Right kidney (tissue), 9 donors: ENCODE measurements at places on chromosomes 13 and 19.

DNA sequence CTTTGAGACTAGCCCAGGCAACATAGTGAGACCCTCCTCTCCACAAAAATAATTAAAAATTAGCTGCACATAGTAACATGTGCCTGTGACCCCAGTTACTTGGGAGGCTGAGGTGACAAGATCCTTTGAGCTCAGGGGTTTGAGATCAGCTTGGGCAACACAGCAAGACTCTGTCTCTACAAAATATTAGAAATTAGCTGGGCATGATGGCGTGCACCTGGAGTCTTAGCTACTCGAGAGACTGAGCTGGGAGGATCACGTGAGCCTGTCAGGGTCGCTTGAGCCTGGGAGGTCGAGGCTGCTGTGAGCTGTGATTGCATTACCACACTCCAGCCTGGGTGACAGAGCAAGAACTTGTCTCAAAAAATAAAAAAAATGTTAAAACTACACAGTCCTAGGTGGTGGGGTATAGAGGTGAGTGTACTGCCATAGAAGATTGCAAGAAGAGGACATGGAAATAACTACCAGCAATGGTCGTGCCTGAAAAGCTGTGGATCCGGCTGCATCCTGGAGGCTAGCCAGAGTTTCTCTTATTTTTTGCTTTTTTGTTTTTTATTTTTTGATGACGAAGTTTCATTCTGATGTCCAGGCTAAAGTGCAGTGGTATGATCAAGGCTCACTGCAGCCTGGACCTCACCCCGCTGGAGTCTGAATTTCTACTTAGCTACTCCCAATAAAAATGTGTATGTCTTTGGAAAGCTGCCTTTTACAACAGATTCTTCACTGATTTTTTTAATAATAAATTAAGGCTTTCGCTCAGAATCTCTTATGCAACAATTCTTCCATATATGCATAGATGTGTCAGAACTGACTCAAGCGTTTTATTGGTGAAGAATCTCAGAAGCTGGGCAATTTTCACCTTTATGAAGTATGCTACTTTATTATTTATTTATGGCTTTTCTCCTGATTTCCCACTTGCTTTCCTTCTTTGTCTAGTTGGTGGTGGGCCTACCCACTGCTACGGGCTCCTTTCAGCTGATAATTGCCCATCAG lies 393.8 kb downstream of the TSHZ3 start:
- DNase-seq = no peak

DNA sequence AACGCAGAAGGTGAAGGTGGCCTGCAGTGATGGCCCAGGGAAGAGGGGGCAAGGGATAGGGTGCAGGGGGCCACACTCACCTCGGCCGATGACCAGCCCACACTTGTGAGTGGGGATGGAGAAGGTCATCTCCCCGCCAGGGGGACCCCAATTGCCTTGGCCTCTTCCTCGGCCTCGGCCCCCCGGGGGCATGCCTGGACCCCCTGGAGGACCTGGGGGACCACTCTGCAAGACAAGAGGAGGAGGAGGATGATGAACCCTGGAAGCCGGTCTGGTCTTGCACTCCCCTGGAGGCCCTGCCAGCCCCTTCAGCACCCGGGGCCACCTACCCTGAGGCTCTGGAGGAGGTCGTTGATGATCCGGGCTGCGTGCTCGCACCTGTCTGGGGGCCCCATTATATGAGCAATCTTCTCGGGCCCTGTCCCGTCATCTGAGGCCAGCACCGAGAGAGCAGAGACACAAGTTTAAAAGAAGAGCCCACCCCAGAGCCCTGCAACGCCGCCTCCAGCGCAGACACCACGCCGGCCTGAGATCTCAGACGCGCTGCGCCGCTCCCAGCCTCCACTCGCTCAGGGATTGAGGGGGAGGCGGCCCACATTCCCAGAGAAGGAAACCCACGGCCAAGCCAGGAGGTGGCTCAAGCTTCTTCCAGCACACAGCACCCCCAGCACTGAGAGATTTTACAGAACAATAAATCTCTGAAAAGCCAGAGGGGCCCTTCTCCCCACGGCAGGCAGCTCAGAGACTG lies 7.8 kb downstream of the KHSRP start:
- no peak for DNase-seq

GRCh38 chr19:1039646-1040475 lies at the start of gene ABCA7:
Gene ABCA7 (plus strand): TSS chr19:1040107. CDS start chr19:1041362, 1,255 bp downstream.
- DNase-seq = peak; percentile 87

DNA sequence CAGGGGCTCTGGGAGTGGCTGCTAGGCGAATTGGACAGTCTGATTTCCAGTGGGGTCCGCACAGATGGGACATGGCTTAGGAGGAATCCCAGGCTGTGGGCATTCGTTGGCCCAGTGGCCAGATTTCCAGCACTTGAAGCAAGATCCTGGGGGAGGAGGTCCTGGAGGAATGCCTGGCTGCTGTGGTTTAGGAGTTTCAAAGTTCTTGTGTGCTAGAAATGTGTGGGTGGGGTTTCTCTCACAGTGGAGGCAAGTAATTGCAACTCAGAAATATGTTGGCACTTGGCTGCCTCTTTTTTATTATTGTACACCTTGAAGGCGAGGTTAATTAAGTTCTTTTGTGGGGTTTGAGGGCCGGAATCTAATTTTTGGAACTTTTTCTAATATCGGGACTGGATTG lies 17.1 kb downstream of the IGFL3 start:
- no peak for DNase-seq

- no peak for DNase-seq
Observed at GRCh38 chr19:31266731-31267130, 82.5 kb downstream of the TSHZ3 start.

GRCh38 chr13:31930901-31931522 lies 100.6 kb upstream of the FRY start:
- no peak for DNase-seq

DNA sequence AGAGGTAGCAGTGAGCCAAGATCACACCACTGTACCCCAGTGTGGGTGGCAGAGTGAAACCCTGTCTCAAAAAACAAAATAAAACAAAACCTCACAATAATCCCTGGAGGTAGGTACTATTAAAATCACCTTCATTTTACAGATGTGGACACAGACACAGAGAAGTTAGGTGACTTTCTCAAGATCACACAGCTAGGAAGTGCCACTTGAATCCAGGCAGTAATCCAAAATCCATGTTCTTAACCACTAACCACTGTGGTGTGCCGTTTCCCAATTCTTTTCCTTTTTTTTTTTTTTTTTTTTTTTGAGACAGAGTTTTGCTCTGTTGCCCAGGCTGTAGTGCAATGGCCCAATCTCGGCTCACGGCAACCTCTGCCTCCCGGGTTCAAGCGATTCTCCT lies 9.0 kb downstream of the PPP1R14A start:
- DNase-seq = no peak

GRCh38 chr19:23098988-23099387 lies 17.8 kb upstream of the ZNF730 start:
- DNase-seq = no peak

- no peak for DNase-seq
Observed at GRCh38 chr13:26486550-26486949, 70.9 kb upstream of the WASF3 start.

DNA sequence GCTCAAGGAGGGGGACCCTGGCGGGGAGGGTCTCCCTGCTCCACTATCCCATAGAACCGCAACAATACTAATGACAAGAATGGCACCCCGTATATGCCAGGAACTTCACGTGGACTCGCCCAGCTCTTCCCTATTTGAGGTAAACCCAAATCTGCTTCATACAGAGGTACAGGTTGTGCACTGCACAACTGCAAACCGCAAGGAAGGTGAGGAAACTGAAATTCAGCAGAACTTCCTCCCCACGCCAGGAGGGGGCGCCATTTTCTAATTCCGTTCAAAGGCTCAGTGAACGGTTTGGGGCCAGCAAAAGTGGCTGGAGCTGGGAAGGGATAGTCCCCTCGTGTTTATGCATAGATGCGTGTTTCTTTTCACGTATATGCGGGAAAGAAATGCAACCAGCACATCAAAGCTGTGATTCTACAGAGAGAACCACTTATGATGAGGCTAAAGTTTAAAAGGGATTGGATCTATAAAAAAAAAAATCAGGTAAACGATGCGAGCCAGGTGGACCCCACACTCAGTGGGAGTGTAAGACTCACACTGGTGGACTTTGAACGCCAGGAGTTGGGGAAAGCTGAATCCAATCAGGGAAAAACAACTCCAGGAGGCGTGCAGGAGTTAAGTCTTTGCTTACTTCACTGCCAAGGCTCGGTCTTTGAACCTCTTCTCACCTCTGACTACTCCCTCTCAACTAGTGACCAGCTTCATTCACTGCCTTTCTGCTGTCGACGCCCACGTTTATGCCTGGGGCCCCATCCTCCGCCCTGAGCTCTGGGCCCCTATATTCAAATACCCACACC lies 20.3 kb downstream of the C19orf81 start:
- no peak for DNase-seq

GRCh38 chr13:33004511-33004910 lies 11.7 kb upstream of the KL start:
- no peak for DNase-seq

- no peak for DNase-seq
Observed at GRCh38 chr19:2453431-2454025, 3.2 kb downstream of the LMNB2 start.

DNA sequence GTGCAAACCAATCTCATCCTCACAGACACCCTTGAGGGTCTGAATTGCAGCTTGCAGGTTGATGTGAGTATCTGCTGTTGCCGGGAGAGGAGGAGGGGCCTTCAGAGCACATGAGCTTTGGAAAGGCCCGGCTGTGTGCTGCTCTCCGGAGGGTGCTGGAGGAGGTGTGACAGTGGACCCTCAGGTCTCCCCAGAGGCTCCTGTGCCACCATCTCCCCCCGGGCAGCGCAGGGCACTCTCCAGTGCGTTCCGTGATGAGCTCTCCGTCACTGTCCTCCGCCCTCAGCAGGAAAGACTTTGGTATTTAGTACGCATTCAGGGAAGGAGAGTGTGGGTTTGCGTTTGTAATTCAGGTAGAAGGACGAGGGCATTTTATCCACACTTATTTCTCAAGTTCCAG lies 20.0 kb downstream of the LAMP1 start:
- DNase-seq = no peak

- DNase-seq = no peak
Observed at GRCh38 chr13:71242201-71242600, 624.8 kb downstream of the DACH1 start.
